ENCODE measurements at places on chromosomes 3 and 15. TPM values are rescaled to one million over a fixed set of nuclear protein-coding genes. Genes with fewer than 3 reads are reported as not detected.

GRCh38 chr15:96804754-96805153 lies 474.3 kb downstream of the NR2F2 start:
- no peak for DNase-seq

DNA sequence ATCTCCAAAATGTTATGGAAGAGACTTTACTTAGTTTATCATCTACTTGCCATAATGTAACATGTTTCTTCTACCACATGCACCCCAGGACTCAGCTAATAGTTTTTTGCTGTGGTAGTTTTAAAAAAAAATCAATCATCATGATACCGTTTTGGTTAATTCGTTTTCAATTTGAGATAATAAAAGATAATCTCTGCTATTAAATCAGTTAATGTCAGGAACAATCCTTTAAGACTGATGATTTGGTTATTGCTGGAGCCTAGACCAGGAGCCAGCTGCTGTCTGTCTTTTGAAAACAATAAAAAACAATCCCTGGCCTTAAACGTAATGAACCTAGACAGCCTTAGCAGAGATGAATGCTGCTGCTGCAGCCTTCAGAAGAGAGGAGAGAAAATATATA lies 403.7 kb downstream of the OXSM start:
- DNase-seq: no peak

DNA sequence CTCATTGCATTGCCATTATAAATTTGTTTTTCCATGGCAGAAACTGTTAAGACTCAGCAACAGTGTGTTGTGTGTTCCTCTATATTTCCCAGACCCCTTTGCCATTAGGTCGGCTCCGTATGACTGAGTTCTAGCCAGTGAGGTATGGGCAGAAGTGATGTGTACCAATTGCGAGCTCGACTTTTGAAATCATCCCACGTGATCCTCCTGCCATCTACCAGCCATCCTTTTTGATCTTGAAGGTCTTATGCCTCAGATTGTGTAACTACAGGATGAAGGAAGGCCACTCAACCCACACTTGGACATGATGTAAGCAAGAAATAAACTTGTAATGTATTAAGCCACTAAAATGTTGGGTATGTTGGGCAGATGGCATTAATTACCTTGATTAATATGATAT lies 562.3 kb downstream of the PDCD6IP start:
- DNase-seq: no peak

- DNase-seq: no peak
These were observed 493.6 kb upstream of the PPP2R3A start for GRCh38 chr3:135471911-135472310.

GRCh38 chr3:25344670-25345069 lies 83.4 kb upstream of the RARB start:
- no peak for DNase-seq

DNA sequence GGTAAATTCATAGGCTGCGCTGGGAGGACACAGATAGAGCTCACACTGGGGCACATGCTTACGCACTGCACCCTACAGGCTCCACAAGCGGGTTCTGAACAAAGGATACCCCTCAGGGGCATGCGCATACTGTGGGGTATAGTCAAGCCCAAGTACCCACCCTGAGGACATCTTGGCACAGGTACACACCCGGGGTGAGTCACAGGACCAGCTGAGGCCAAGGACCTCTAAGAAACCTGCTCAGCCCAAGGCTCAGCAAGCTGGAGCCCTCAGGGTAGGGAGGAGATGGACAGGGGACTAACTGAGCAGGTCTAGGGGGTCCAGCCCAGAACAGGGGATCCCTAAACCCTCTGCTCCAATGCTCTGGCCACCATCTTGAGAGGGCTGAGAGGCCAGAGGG lies 3.3 kb downstream of the SHISA5 start:
- no peak for DNase-seq

DNA sequence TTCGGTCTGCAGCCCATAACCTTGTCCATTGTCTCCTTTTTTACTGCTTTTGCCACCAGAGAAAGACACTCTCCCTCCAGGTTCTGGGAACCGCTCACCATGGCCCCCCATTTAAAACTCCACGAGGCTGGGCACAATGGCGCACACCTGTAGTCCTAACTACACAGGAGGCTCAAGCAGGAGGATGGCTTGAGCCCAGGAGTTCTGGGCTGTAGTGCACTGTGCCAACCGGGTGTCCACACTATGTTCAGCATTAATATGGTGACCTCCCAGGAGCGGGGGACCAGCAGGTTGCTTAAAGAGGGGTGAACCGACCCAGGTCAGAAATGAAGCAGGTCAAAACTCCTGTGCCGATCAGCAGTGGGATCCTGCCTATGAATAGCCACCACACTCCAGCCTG lies 28.0 kb upstream of the IDH2 start:
- DNase-seq: no peak

DNA sequence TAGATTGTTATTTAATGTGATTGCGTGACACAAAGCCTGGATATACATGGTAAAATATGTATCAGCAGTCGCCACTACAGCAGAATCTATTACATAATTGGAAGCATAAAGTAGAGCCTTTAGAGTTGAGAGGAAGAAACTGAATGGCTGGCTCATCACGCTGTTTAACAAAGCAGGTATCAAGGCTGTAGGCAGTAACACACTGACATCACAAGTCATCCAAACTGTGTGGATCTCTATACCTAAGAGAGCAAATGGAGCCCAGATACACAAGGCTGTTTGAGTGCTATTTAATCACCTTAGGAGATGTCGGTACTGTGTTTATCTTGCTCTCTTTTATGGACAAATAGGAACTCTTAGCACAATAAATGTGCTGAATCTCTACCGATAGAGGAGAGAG lies 864.4 kb downstream of the VGLL3 start:
- DNase-seq: no peak

DNA sequence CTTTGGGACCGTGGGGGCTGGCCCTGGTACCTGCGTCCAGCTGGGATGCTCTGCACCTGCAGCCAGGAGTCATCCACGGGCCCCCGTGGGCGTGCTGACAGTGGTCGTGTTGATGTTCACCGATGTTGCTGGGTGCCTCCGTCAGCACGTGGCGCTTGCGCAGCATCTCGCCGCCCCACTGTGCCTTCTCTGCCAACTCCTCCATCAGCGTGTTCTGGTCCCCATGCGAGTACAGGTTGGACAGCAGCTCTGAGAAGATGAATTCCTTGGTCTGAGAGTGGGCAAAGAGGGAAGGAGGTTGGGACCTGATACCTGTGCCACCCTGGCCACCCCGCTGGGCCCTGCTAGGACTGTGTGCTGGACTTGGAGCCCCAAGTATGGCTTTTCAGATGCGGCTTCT lies 61.4 kb downstream of the ADAMTS7 start:
- DNase-seq: no peak

- no peak for DNase-seq
These were observed 7.6 kb upstream of the PLA2G4F start for GRCh38 chr15:42163947-42164550.

- no peak for DNase-seq
These were observed 27.4 kb upstream of the FURIN start for GRCh38 chr15:90840954-90841353.

GRCh38 chr3:102112704-102113230 lies 263.5 kb downstream of the NFKBIZ start:
- DNase-seq: no peak

ALG1L2 gene
- 1.7 TPM for polyA plus RNA-seq

CSTA gene
- polyA plus RNA-seq: 0.80 TPM

ISLR gene
- 152 TPM for polyA plus RNA-seq

MCF2L2 gene
- polyA plus RNA-seq: 0.21 TPM

Data from hindlimb muscle (tissue), 1 donor.